Astrocyte of the hippocampus (primary cell): ENCODE measurements at places on chromosomes 6 and 20.
A peak's percentile ranks its signal among the peaks of the same experiment; 100 is the strongest.

DNA sequence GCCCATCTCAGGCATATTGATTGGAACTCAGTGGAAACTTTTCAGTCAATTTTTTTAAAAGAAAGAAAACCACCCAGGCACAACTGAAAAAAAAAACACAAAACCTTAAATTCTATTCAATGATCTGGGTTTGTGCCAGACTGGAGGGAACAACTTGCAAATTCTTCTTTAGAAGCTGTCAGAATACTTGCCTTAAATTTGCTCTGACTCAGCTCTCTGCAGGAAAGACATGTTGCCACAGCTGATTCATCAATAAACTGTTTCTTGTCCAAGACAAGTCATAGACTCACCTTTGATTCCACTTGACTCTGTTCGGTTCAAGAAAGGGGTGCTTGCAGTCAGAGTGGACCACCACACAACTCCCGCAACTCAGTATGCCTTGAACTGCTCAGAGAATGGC lies 117.8 kb upstream of the F13A1 start:
- peak; percentile 57 for DNase-seq

DNA sequence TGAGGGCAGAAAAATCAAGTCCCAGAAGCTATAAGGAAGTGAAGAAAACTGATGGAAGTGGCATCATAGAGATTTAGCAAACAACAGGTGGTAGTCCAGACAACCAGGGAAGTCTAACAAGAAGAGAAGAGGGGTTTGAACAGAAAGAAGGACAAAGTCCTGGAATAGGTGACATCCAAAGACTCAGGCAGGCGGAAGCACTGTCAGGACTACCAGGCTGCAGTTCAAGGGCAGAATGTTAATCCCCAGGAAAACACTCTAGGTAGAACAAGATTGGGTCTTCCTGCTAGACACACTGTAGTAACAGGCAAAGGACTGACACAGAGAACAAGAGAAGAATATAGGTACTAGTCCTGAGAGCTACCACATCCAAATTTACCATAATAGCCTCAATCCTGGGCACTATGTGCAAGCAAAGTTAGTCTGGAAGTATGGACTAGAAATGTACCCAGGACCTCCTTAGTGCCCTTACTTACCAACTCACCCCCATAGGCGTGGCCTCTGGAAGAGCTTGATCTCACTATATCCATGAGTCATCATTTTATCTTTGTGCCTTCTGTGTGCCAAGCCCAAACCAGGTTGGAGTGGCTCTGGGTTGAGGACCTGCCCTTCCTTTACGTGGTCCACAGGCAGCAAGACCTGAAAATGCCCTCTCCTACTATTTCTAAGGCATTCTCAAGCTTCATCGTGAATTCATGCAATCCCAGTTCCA lies 2.2 kb upstream of the EPB41L2 start:
- DNase-seq: no peak

GRCh38 chr20:2163312-2163711 lies 61.7 kb downstream of the STK35 start:
- DNase-seq: no peak

- peak; percentile 81 for DNase-seq
These were observed 6.0 kb upstream of the LATS1 start for GRCh38 chr6:149723771-149724417.

- DNase-seq: no peak
These were observed 40.4 kb downstream of the DLL1 start for GRCh38 chr6:170250455-170250854.
